Daoy (cell line): ENCODE measurements at places on chromosomes 6 and 20. TPM values are rescaled to one million over a fixed set of nuclear protein-coding genes. Genes with fewer than 3 reads are reported as not detected.

The SYCP2 gene
- 1.7 TPM in 1 of 2 replicates, not detected in the other for total RNA-seq

The WFDC10A gene
- not detected in 2 replicates for total RNA-seq

- DNase-seq = peak; percentile 15
Observed at GRCh38 chr6:52304983-52305390, 20.4 kb upstream of the MCM3 start.

DNA sequence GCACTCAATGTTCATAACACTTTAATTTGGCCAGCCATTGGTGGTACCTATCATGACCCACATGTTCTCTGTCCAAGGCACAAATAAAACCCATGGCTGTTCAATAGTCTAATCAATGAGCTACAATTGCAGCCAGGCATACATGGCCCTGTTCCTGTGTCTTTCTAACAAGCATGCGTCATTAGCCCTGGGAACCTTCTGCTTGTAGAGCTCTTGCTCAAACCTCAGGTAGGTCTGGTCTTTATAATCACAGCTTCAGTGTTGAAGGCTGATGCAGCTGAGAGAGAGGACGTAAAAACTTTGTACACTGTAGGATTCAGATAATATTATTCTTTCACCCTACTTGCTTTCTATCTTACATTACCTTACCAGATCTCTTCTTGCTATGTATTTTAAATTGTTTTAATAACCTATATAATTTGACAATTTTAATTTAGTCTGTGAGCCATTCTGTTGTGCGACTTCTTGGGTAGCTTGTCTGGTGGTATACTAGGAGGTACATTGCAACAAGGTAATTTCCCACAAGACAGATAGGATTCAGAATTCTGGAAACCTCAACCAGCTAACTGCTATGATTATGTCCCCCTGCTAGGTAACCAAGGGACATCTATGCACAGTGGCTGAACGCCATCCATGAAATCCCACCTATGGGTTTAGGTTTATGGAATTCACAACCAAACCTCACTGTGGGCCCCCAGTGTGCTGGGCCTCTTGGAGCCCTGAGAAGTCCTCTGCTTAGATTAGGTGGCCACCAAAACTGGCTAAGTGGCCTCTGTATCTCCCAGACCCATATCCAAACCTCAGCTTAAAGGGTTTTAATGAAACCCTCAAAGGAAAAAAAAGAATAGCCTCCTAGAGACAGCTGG lies 55.4 kb upstream of the RIPOR2 start:
- no peak for DNase-seq

DNA sequence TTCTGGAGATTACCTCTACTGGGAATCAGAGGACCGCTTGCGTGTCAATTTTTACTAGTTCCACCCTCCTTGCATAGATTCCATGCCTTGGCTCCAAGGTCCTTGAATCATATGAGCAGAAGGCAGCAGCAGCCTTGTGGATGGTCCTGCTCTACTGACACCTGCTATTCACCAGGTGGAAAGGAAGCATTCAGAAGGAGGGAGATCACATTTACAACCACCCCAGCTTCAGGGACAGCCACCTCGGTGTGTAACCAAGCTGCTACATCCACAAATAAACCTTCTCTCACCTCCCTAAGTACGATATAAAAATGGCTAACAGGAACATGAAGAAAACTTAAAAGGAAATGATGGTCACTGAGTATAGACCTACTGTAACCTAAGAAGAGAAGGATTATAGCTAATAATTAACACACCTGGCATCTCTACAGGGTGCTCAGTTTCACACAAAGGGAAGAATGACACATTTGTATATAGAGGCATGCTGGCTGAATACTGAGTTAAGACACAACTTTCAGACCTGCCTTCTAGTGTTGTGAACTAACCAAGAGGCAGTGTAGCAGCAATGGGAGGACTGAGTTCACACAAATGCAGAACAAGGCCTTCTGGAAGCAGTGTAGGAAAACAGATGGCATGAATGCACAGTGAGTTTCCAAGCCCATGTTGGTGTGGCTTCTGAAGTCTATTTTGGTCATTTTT lies 46.3 kb upstream of the SRPK1 start:
- DNase-seq = no peak
